Ureter (tissue), 1 donor: ENCODE measurements at places on chromosomes 5 and 9.

DNA sequence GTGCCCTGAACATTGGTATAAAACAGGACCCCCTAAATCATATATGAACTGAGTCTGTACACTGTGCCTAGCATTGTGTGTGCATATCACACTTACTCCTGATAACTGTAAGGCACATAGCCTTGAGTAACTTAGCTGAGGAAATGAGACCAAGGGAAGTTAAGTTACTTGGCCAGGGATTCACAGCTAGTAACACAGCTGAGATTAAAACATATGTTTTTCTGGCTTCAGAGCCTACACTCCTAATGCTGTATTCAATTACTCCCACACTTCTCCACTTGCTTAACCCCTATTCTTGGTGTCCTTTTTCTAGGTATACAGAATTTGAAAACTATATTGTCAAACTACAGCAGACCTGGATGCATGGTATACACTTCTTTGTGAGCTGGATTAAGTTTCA is 12.8 kb downstream of the GHR start:
- DNase-seq = no peak

GRCh38 chr9:22307013-22307711 is 139.5 kb upstream of the DMRTA1 start:
- no peak for DNase-seq

DNA sequence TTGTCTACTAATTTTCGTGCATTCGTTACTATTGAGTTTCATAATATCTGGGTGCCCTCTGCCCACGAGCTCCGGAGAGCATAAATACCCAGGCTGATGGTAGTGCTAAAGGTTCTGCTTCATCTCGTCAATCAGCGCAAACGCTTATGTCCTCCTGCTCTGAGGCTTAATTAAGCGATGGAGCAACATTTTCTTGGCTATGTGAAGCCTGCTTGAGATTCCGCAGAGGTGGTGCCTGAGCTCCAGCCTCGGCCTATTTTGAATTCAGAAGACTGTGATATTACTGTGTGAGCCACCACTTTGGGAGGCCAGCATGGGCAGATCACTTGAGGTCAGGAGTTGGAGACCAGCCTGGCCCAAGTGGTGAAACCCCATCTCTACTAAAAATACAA is 44.8 kb downstream of the ANXA2R start:
- no peak for DNase-seq

DNA sequence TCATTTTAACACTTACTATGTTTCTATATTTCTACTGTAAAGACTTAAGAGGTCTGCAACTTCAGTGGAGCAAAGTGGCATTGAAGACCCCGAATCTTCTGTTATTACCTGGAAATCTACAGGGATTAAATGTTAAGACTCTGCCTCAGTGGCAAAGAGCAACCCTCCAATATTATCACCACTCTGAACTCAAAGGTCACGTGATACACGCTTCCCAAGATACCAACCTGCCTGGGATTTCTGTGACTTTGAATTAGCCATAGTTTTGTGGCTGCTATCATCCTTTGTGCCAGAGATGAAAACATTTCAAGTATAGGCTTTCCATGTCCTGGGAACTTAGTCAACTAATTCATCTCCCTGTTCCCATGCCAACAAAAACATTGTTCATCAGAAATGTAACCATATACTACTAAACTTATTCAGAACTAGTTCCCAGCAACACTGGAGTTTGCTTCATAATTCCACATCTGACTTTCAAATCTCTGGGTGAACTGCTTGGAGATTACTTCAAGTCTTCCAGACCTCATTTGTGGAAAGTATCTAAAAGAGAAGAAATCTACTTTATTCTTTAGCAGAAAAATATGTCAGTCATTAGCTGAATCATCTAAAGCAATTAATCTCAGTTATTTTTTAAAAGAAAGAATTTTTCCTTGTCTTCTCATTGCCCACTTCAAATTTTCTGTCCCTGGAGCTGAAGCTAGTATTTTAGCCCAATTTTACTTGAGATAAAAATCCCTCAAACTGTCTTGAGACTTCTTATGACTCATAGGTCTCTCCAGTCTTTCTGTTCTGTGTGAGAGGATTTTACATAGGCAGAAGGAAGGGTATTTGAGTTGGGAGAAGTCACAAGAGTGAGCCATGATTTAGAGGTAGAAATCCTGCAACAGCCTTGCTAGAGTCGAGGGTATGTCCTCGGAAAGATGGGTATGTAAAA is 83.0 kb downstream of the ZNF462 start:
- DNase-seq = no peak

DNA sequence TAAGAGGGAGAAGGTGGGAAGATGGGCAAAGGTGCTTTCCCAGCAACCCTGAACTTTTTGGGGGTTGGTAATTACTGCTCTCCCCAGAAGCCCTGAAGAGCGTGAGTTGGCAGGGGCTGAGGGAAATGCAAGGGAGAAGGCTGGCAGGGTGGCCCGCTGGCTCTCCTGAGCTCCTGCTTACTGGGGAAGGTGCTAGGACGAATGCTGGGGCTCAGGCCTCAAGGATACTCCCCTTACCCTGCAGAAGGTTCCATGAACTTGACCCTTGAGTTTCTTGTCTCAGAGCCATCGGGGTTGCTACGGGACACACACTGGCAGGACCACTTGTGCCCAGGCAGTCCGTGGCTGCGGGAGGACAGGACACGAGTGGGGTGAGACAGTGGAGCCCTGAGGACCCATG is 1.2 kb downstream of the FAM163B start:
- DNase-seq = no peak

GRCh38 chr9:32775283-32775682 is 8.1 kb upstream of the TMEM215 start:
- no peak for DNase-seq

DNA sequence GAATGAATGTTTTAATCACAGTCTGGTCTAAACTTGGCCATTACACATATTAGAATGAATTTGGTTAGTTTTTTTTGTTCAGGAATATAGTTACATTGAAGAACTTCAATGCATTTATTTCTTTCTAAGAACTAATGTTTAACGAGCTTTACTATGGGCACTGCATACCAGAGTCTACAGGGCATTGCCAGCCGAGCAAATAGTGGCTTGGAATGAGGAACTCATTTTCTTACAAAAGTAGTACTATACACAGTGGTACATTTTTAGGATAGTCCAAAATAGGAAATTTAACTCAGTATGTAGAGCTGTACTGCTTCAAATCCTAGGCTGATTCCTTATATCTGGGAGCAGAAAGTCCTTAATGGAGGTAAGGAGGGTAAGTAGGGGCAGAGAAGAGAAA is 155.4 kb downstream of the CARTPT start:
- no peak for DNase-seq

DNA sequence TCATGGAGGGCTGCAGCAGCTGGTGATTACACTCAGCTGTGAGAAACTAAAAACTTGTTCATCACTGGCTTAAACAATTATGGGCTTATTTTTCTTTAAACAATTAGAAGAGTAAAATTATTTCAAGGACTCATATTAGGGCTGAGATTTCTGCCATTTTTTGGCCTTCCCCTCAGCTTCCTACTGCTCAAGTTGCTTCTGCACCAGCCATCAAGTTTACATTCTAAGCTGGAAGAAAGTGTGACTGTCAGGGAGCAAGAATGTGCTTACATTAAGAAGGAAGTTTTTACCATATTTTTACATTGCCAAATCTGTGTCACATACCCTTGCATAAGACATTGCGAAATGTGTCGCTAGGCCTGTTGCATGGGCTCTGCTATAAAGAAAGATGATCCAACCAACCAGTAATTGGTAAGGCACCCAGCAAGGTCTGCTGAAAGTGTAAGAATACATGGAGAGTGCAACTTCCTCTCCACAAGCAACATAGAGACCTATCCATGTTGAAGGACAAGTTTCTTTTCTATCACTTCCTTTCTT is 260.3 kb upstream of the CDH10 start:
- DNase-seq = no peak

GRCh38 chr5:129172580-129172979 is 78.0 kb downstream of the ISOC1 start:
- DNase-seq = no peak

- no peak for DNase-seq
Measured at GRCh38 chr5:18712936-18713485, 1078.8 kb downstream of the TAF11L14 start.

DNA sequence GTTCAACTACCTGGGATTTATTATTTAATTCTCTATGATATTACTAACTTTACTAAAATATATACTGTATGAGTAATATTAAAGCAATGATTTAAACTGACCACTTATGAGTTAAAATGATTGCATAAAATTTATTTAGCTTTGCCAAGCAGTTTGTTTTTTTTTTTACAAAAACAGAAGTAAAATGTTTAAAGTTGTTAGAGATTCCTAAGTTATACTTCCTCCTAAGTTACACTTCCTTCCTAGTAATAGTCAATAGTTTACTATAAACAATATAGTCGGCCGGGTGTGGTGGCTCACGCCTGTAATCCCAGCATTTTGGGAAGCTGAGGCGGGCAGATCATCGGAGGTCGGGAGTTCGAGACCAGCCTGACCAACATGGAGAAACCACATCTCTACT is 23.7 kb upstream of the LRRC19 start:
- DNase-seq = no peak

DNA sequence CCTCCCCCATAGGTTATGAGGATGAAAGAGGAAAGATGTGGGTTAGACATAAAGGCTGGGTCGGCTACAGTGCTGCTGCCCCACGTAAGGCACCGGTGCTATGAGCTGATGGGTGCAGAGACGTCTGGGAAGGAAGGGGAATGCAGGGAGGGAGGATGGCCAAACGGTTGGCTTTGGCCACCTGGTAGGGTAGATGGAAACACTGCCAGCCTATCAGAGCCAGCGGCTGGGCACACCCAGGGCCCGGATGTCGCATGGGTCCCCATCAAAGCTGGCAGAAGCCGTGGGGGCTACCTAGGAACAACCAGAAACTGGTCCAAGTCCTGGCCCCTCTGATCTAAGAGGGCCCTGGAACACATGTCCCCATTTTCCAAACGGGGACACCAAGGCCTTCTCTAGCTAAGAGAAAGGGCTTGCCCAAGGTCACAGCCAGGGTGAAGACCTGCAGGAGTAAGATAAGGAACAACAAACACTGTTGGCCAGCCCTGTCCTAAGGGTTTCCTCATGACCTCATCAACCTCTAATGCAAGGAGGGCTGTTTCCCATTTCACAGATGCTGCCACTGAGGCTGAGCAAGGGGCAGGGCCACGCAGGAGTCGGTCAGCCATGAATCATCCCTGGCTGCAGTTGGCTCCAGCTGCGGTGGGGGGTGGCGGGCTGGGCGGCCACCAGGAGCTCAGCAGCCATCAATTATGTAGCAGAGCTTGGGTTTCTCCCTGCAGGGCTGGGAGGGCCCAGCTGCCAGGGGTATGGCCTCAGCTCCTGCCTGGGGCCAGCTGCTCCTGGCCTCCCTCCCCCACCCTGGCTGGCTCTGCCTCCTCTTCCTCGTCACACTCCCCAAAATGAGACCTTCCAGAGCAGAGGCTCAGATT is 4.9 kb downstream of the SH3GLB2 start:
- no peak for DNase-seq

GRCh38 chr9:104743376-104743985 is 4.0 kb upstream of the NIPSNAP3A start:
- no peak for DNase-seq

DNA sequence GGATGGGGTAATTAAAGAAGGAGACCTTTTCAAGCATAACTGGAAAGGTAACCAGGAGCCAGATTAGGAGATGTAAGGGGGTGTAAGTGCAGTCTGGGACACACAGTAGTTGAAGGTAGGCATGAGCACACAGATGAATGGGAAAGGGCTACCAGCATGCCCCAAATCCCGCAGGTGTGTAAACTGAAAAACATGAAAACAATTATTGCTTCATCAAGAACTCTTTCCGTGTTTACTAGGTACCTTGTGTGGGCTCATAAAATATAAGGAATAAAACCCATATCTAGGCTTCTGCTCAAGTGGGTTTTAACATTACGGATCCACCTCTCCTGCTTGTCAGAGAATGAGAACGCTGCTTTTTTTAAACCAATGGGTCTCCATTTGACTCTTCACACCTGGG is 1.1 kb downstream of the MAPKAP1 start:
- no peak for DNase-seq

GRCh38 chr5:132629230-132629944 is 28.6 kb upstream of the IL13 start:
- DNase-seq = no peak

DNA sequence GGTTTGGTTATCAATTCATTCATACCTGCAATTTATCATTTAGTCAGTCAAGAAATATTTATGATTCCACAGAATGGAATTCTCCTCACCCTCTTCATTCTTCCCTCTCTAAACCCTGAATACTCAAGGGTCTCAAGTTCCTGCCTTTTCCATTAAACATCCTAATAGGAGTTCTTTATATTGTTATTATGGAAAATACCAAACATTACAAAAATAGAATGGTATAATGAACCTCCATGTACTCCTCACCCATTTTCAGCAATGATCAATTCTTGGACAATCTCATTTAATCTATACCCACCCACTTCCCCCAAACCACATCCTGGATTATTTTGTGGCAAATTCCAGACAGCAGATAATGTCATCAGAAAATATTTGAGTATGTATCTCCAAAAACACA is 74.5 kb downstream of the ADAMTS12 start:
- no peak for DNase-seq

DNA sequence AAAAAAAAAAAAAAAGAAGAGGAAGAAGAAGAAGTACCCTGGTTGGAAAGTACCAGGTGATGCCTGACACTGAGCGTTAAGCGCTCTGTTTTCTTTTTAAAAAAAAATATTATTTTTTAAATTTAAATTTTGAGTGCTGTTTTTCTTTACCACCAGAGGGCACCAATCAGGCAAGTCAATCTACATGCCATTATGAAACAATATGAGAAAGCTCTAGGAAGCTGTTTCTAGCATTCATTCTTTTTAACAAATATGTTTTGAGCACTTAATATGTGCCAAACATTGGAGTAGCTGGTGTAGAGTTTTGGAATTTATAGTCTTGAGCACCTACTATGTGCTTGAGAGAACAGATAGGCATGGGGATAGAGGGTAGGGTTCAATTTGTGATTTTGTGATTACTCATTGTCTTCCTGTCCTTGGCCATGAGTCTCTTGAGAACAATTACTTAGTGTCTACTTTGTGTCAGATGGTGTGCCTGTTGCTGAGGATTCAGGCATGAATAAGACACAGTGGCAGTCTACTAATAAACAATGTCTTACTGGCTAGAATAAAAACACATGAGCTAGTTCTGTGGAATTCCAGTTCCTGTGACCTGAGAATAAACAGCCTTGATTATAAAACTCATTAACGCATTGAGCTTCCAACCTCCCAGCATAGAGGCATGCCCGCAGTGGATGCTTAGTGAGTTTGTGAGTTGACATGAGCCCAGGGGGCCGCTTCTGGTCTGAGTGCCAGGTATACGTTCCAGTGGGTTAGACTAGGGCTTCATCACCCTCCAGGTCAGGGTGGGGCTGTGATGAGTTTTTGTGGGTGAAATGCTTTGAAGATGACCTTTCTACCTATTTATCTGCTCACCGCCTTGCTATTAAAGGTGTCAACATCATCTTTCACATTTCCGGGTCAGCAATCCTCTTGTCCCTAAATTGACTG is 3.0 kb upstream of the UBE2R2 start:
- no peak for DNase-seq
